ENCODE measurements at places on chromosomes 6 and 20.

GRCh38 chr20:58888103-58888502 lies 35.6 kb downstream of the GNAS start:
- no peak for DNase-seq

DNA sequence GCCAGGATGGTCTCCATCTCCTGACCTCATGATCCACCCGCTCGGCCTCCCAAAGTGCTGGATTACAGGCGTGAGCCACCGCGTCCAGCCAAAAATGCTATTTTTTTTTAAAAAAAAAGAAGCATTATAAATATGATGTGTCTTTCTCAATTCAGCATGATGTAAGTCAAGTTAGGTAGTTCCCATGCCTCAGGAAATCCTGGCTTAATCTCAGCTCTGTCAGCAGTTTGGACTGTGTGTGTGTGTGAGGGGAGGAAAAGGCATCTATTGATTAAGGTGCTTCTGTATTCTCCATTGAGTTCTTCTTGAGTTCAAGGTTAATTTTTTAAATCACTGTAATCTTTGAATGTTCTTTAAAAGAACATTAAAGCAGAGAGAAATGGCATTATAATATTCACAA lies 51.5 kb downstream of the GMDS start:
- DNase-seq: no peak

DNA sequence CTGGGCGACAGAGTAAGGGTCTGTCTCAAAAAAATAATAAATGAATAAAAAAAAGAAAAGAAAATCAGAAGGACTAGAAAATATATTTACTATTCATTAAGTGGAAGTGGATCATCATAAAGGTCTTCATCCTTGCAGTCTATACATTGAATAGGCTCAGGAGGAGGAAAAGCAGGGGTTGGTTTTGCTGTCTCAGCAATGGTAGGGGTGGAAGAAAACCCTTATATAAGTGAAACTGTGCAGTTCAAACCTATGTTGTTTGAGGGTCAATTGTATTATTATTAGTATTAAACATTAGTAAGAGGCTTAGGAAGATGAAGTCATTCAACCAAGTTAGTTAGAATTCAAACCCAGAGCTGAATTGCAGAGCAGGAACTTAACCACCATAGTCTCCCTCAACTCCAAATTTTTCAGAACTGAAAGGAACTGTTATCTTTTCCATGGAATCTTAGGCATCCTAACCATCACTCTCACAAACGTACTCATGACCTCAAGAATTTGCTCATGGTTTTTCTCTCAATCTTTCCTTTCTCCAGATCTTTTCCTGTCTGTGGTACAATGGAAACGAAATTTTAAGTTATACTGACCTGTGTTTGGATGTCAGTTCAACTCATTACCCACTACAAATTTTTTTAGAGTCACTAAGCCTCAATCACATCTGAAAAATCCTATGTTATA lies 7.7 kb upstream of the SMIM13 start:
- no peak for DNase-seq

DNA sequence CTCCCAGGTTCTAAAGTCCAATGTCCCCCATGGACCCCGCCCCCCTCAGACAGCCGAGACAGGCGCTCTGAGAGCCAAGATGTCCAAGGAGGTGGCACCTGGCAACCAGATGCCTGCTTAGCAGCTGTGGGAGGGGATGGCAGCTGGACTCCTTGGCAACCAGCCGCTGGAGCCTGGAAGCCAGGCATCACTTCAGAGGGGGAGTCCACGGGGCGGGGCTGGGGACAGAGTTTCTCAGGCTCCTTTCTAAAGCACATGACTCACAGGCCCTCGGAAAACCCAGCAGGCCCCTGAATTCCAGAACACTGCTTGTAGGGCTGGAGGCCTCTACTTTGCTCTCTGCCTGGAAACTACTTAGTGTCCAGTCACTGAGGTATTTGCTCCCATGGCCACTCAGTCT lies 51.5 kb downstream of the PREX1 start:
- DNase-seq: no peak

DNA sequence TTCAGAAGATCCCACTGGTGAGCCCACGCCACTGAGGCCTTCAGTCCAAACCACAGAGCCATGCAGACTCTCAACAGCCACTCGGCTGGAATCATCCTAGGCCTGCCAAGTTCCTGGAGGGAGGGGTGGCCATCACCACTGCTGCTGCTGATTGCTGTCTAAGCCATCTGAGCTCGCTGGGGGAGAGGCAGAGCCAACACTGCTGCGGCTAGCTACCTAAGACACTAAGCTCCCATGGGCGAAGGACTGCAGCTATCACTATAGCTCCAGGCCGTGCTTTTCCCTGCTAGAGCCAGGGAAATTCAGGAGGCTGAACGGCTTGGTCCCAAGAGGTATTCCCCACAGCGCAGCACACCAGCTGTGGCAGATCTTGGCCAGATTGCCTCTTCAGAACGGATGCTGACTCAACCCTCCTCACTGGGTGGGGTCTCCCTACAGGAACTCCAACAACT lies 73.6 kb downstream of the TBC1D32 start:
- no peak for DNase-seq

GRCh38 chr20:11302436-11302835 lies 615.3 kb upstream of the BTBD3 start:
- DNase-seq: no peak

- DNase-seq: no peak
Measured at GRCh38 chr20:62618611-62619529, 23.4 kb upstream of the SLCO4A1 start.

DNA sequence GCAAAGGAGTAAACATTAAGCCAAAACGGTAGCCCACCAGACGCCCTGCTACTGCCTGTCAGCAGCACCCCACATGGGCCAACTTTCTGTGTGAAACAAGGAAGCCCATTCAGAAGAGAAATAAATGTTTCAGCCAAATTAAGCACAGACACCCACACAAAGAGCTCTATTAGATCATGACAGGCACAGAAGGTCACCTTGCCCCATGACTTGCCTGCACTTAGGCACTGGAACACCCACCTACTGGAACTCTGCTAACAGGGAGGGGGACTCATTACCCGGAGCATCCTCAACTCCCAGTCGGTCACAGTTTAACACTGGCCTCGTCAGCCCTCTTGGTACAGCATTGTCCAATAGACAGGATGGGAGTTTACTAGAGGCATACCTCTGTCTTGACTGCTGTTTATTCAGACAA lies 31.8 kb downstream of the GFOD1 start:
- no peak for DNase-seq

DNA sequence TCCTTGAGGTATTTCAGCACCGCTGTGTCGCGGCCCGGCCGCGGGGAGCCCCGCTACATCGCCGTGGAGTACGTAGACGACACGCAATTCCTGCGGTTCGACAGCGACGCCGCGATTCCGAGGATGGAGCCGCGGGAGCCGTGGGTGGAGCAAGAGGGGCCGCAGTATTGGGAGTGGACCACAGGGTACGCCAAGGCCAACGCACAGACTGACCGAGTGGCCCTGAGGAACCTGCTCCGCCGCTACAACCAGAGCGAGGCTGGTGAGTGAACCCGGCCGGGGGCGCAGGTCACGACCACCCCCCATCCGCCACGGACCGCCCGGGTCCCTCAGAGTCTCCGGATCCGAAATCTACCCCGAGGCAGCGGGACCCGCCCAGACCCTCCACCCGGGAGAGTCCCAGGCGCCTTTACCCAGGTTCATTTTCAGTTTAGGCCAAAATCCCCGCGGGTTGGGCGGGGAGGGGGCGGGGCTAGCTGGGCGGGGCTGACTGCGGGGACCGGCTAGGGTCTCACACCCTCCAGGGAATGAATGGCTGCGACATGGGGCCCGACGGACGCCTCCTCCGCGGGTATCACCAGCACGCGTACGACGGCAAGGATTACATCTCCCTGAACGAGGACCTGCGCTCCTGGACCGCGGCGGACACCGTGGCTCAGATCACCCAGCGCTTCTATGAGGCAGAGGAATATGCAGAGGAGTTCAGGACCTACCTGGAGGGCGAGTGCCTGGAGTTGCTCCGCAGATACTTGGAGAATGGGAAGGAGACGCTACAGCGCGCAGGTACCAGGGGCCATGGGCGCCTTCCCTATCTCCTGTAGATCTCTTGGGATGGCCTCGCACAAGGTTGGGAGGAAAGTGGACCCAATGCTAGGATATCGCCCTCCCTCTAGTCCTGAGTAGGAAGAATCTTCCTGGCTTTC lies 693 bp downstream of the HLA-F start:
- DNase-seq: peak; percentile 20

DNA sequence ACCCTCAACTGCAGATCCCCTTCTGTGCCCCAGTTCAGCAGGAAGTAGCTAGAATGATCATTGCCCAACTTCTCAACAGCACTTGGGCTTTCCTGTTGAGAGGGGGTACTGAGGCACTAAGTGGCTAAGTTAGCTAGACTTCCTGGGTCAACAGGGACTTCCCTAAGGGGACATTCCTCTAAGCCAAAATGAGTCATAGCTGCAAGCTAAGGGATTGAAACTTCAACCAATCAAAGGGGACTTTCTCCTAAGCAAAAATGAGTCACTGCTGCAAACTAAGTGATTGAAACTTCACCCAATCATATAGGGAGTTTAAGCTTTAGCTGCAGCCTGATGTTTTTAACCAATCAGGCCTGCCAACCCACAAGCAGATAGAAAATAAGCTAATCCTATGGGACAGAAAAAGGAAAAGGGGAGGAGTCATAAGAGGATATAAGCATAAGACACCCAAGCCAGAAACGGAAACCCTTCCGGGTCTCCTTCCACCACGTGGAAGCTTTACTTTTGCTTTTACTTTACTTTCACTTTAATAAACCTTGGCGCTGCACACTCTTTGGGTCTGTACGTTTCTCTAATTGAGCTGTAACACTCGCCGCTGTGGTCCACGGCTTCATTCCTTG lies 659.0 kb upstream of the HS3ST5 start:
- no peak for DNase-seq

DNA sequence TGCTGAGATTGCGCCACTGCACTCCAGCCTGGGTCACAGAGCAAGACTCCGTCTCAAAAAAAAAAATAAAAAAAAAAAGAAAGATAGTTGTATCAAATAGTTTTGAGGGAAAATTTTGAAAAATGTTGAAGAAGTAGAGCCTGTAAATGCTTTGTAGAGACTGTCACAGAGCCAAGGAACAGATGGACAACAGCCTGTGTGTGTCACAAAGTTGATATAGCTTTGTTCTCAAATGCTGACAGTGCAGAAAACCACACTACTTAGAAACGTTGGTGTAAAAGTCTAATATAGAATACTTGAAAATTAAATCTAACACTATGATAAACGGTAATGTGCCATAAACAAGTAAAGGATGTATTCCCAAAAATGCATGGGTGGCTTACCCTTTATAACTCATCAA lies 25.4 kb downstream of the PTK7 start:
- DNase-seq: no peak

DNA sequence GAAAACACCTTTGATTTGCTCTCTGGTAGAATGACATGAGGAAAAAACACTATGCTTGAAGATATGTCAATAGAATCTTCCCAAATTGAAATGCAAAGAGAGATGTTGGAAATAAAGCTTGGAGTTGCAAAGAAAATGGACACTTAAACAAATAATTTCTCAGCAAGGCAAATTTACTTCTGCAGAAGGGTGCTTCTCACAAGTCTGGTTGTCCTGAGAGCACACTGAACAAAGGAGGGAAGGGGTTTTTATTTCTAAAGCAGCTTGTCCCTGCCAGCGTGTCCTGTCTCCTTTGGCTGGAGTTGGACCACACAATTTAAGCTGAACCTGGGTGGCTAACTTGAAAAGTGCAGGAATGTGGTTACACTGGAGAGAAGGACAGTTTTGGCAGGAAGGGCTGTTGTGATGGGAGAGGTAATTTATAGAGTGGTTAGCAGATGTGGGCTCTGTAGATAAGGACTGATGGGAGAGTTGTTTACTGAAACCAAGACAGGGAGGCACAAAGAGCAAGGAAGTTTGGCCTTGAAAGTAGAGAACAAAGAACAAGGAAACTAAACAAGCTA lies 454.6 kb upstream of the EYS start:
- no peak for DNase-seq

GRCh38 chr20:64049878-64050260 lies 430 bp upstream of the SOX18 start:
- no peak for DNase-seq

- no peak for DNase-seq
Measured at GRCh38 chr6:55227862-55228261, 53.5 kb downstream of the HCRTR2 start.

- peak; percentile 59 for DNase-seq
Measured at GRCh38 chr6:166997768-166998255, 1.4 kb upstream of the CEP43 start.

DNA sequence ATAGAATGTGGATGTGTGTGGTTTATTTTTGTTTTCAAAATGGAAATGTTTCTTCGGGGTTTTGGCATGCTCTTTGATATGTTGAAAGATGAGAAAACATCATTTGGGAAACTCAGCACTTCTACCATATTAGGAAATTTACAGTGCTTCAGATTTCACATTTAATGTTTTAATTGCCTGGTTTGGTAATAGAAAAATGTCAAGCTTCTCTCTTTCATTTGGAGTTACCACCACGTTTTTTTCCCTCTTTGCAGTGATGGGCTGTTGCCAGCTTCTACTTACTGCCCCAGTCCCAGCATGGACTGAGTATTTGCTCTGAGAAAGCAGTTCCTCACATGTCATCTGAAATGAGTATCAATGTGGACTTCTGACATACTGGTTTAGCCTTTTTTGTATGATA lies 267.7 kb downstream of the PRL start:
- DNase-seq: no peak

GRCh38 chr6:148713033-148713738 lies 33.6 kb upstream of the UST start:
- DNase-seq: no peak

DNA sequence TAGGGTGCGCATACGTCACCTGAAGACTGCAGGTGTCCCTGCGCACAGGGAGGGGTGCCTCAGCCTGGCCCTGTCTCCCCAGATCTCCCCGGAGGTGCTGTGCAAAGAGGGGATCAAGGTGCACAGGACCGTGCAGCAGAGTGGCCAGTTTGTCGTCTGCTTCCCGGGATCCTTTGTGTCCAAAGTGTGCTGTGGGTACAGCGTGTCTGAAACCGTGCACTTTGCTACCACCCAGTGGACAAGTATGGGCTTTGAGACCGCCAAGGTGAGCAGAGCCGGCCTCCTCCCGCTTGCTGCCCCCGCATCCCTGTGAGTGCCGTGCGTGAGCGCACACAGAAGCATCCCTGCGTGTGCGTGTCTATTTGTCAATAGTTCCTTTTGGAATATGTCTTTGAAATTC lies 150.7 kb downstream of the DTNBP1 start:
- DNase-seq: peak; percentile 52

- no peak for DNase-seq
Measured at GRCh38 chr6:42093582-42094329, 43.4 kb downstream of the TAF8 start.

- DNase-seq: no peak
Measured at GRCh38 chr6:36510365-36510764, 36.9 kb downstream of the STK38 start.

- DNase-seq: no peak
Measured at GRCh38 chr6:85493389-85493788, 43.5 kb downstream of the NT5E start.
